GM04504 (cell line): ENCODE measurements at places on chromosomes 11 and 22.
A peak's percentile ranks its signal among the peaks of the same experiment; 100 is the strongest.

DNA sequence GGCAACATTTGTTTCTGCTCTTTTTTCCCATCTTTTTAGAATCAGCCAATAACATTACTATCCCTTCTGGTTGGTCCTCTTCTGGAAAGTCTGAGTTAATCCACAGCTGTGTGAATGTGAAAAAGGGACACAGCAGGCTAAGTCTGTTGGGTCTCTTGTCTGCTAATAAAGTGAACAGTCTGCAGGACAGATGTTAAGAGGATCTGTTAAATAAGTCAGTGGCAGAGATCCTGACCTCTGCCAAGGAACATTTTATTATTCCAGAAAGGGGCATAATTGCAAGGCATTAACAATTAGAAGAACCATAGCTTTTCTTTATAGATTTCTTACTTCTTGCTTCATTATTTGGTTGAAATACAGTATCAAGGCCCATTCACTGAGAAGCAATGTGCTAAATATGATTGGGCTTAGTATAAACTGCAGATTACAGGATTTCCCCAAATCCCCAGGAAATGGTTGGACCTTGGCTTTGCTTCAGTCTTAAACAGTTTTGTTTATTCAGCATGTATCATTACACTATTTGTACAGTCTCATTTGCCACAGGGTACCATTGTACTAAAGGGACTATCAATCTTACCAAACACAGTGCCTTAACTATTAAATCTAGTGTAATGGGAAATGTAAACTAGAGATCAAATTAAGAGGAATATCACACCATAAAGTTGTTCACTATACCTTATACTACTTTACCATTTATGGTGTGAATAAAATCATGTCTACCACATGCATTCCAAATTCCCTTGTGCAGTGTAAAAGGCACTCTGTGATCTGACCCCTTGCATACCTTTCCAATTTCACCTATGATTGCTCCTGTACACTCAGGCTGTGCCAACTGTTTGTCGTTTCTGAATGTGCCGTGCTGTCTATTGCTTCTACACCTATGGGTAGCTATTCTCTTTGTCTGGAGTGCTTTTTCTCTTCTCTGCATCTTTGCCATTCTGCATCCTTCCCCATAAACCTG is 274.0 kb downstream of the SOX6 start:
- no peak for DNase-seq

DNA sequence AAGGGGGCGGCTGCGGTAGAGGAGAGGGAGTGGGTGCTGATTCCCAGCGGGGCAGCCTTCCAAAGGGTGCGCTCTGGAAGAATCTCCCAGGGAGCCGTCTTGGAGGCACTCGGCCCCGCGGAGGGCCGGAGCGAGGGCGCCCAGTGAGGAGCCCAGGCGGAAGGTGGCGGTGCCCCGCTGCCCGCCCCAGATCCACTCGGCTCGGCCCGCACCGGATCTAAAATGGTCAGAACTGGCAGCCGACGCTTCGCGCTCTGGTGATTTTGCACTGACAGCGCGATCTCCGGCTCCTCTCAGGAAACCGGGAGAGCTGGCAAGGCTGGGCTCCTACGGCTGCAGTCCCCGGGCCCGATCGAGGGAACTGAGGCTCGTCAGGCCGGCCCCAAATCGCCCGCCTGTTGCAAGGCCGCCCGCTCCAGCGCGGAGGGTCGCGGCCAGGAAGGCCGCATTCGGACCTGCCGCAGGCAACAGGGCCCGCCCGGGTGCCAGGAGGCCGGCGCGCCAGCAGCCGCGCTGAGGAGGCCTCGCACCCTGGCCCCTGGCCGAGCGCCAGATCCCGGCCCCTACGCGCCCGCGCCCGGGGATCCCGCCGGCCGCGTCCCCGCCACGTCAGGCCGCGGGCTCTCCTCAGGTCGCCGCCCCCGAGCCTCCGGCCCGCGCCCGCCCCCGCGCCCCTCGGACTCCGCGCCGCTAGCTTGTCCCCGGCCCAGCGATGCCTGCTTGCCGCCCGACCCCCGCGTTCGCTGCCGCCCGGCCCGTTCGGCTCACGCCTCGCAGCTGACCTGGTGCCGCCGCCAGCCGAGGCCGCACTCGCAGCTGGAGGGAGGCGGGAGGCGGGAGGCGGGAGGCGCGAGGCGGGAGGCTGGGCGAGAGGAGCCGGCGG is at the start of gene KLHL22:
KLHL22 (minus strand) TSS at position 818 of the 883 bp plus-strand sequence. CDS start 6,584 bp downstream, outside the sequence.
- DNase-seq: no peak

DNA sequence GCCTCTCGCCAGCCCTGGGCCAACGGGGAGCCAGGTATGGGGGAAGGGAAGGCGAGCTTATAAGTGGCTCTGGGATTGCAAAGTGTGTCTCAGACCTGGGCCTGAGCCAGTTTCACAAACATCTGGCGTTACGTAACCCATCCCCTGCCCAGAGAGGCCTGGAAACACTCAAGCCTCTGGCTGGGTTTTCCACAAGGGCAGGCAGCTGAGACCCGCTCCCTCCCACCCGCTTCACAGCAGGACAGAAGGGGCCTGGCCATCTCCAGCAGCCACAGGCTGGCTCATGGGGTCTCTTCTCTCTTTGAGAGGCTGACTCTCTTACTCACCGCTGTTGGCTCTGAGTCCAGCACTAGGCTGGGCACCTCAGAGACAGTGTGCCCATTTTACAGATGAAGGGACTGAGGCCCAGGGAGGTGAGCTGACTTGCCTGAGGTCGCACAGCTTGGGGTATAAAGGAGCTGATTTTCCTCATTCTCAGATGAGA is 44.5 kb downstream of the TRIOBP start:
- peak; percentile 96 for DNase-seq

GRCh38 chr11:24437123-24437522 is 59.7 kb upstream of the LUZP2 start:
- DNase-seq: no peak

DNA sequence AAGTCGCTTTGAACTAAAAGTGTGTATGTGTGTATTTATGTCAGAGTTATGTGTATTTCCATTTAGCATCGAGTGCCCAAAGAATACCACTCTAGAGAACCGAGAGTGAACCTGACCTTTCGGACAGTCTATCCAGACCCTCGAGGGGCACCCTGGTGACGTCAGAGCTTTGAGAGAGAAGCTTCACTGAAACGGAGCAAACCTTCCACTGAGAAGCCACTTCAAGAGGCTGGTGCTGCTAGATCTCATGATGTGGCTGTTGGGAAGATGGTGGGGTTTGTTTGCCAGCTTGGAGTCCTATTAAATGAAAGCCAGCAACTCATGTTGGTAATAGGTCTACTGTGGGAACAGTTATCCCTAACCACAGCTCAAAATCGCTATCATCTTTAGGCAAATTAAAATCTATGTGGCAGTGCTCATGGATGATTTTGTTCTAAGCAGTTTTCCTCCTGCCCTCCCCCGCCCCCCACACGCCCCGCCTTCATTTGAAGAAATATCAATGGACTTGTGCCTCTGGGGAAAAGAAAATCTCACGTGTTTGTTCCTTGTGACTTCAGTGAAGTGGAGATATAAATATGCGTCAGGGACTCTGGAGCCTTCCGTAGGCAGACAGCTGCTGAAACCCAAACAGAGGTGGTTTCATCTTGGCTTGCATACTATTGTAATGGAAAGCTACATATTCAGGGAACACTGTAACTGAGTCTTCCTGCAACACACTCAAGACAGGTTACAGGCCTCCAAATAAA is 22.4 kb upstream of the C11orf96 start:
- DNase-seq: no peak

GRCh38 chr11:36121054-36121453 is 168.2 kb downstream of the COMMD9 start:
- no peak for DNase-seq

- DNase-seq: peak; percentile 28
These were observed 1.3 kb upstream of the LPXN start for GRCh38 chr11:58576887-58577471.

- no peak for DNase-seq
These were observed 64.7 kb downstream of the KCNQ1 start for GRCh38 chr11:2509481-2510001.

DNA sequence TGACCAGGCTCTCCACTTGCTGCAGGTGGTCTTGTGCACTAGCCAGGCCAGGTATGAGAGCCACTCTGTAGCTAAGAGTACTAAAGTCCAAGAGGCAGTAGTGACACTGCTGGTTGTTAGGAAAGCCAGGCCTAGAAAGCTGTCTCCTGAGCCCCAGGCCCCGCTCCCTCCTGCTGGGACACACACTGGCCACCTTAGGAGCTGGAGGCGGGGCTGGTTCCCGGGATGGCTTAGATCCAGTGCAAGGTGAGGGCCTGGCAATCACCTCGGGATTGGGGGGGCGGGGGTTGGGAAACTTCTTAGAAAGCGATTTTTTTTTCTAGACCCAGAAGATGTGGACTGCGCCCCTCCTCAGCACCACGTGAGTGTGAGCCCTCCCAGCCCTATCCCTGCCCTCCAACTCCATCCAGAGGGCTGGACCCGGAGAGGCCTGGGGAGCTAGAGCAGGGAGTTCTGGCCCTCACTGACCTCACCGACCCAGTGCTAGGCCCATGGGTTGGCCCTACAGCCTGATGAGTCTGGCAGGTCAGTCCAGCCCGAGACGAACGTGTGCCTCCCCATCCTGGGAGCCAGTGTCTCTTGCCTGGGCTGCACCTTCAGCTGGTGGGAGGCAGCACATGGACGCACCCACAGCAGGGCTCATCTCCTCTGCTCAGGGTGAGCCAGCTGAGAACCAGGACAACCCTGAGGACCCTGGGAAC is 18.1 kb downstream of the SLC37A2 start:
- DNase-seq: no peak

GRCh38 chr22:29703569-29704195 is 16.1 kb upstream of the CABP7 start:
- DNase-seq: no peak

- DNase-seq: no peak
These were observed 110.2 kb downstream of the APIP start for GRCh38 chr11:34805937-34806336.

- no peak for DNase-seq
These were observed 46.5 kb downstream of the CHST1 start for GRCh38 chr11:45618897-45619296.

- no peak for DNase-seq
These were observed 9.4 kb downstream of the PGM2L1 start for GRCh38 chr11:74388678-74389327.

- no peak for DNase-seq
These were observed 15.0 kb downstream of the RBX1 start for GRCh38 chr22:40965936-40966725.

- DNase-seq: peak; percentile 68
These were observed 51.0 kb downstream of the MIAT start for GRCh38 chr22:26708256-26709009.

DNA sequence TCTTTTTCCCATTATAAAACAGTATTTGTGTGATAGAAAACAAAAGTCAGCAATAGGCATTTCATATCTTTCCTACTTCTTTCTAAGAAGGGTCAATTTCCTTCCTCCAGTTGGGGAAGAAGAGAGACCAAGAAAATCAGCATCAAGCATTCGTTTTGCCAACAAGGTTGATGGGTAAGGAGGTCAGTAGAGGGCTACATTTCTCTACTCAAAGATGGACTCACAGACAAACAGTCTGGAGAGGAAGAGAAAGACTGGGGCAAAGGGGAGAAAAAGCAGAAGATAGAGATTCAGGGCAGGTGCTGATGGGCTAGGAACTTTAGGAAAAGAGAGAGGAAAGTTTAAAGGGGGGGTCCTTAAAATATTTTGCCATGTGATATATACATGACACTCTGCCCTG is 8.6 kb upstream of the MTNR1B start:
- DNase-seq: no peak

- DNase-seq: no peak
These were observed 791 bp downstream of the EI24 start for GRCh38 chr11:125569915-125570621.

DNA sequence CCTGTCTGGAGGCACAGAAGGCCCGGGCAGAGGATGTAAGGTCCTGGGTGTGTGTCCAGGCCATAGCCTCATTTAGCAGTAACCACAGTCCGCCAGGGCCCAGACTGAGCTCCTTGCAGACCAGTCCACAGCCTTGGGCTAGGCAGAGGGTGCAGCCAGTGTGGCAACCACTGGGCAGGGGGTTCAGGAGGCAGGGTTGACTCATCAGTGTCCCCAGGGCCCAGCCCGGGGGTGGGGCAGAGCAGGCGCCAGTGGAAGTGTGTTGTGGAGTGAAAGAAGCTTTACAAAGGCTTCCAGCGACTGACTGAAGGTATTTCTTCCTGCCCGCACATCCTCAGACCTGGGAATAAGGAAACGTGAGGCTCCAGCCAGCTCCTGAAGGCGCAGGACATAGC is 27.7 kb upstream of the WNT11 start:
- no peak for DNase-seq

DNA sequence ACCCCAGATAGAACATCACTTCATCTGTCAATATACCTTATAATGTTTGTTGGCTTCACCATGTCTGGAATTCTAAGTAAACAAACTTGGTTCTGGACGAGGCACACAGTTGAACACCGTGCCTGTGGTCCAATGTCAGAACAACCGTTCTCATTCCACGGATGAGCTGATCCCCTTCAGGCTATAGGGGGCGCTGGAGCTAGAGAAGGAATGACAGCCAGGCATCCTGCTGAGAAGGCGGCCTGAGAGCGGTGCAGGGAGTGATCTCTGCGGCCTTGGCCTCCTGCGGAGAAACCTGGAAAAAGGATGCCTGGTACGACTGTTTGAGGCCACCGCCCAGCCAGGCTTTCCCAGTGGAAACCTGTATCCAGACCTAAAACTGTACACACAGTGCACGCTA is 48.7 kb downstream of the FDX1 start:
- DNase-seq: no peak

- no peak for DNase-seq
These were observed 35.5 kb downstream of the RPL27A start for GRCh38 chr11:8717876-8718753.

GRCh38 chr22:49705972-49706352 is 121.7 kb downstream of the BRD1 start:
- DNase-seq: no peak

DNA sequence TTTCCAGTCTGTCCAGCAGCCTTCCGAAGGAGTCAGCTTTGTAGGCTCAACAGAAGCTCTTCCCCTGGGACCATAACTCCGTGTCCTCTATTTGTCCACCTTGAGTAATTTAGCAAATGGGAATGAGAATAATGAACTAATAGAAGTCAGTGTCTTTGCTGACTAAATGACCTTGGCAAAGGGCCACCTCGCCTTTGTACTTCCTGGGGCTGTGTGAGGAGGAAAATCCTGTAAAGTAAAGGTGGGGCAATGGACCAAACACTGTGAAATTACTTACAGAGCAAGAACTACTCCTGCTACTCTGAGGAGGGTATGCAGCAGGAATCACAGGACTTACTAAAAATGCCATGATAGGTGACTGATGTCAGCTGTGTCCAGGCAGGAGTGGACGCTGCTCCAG is 36.2 kb upstream of the CSNK2A3 start:
- no peak for DNase-seq

GRCh38 chr22:21028277-21029251 is 3.8 kb downstream of the SLC7A4 start:
- no peak for DNase-seq

- no peak for DNase-seq
These were observed 3.8 kb upstream of the LRRC74B start for GRCh38 chr22:21041937-21042336.

GRCh38 chr11:60924906-60925853 is 920 bp downstream of the TMEM132A start:
- DNase-seq: no peak
